ENCODE measurements at places on chromosomes 3 and 15. TPM values are rescaled to one million over a fixed set of nuclear protein-coding genes. Genes with fewer than 3 reads are reported as not detected.

The CFAP100 gene
- total RNA-seq: not detected

The PLA1A gene
- total RNA-seq: 0.22 TPM

The IMPG2 gene
- total RNA-seq: 0.05 TPM

The UBXN7 gene
- total RNA-seq: 54.8 TPM

The CXCR6 gene
- total RNA-seq: 27.9 TPM

The ATG3 gene
- total RNA-seq: 66.2 TPM

The CYP8B1 gene
- not detected for total RNA-seq

The TMIE gene
- total RNA-seq: 0.34 TPM

The SMCO1 gene
- not detected for total RNA-seq

The ZNF501 gene
- total RNA-seq: 1.6 TPM

The ITGB5 gene
- 2.2 TPM for total RNA-seq

The MAP1A gene
- total RNA-seq: 2.2 TPM

The DAG1 gene
- 23.7 TPM for total RNA-seq

The ZNF662 gene
- 0.47 TPM for total RNA-seq

The HGD gene
- not detected for total RNA-seq

The SUCNR1 gene
- total RNA-seq: not detected

The RASGRF1 gene
- total RNA-seq: not detected

The RPLP1 gene
- total RNA-seq: 1,710 TPM

The CLDN1 gene
- total RNA-seq: 0.34 TPM

The GOLGA8R gene
- total RNA-seq: 2.8 TPM

The BUB1B gene
- total RNA-seq: 71.0 TPM

The SCAMP5 gene
- total RNA-seq: 2.0 TPM

The MAGEL2 gene
- total RNA-seq: not detected

The CACNA1D gene
- total RNA-seq: 1.2 TPM

The UROC1 gene
- not detected for total RNA-seq

The GPR160 gene
- total RNA-seq: 3.5 TPM

The CSPG4 gene
- total RNA-seq: not detected

The ATP13A5 gene
- total RNA-seq: not detected

The HTR3E gene
- not detected for total RNA-seq

The DUOXA2 gene
- not detected for total RNA-seq

The SERPINI2 gene
- total RNA-seq: not detected

The GOLGA8Q gene
- 1.1 TPM for total RNA-seq

The TLR9 gene
- not detected for total RNA-seq

The POLR2H gene
- total RNA-seq: 151 TPM

The IL17RC gene
- total RNA-seq: 0.64 TPM

All from activated T-helper 1 cell treated with anti-CD3 and anti-CD28 coated beads, Interleukin-12 subunit alpha, Interleukin-12 subunit beta, Interleukin-2, Interleukin-4 antibody, amounts not matched to agents 30 ng/mL and 10 ng/mL and 1 ng/mL, durations not matched to agents 14 hours and 24 hours and 36 hours (primary cell).